ENCODE measurements at places on chromosomes 7 and 10. TPM values are rescaled to one million over a fixed set of nuclear protein-coding genes. Genes with fewer than 3 reads are reported as not detected.

AOAH gene
- total RNA-seq = not detected

SH2D4B gene
- under 0.01 TPM for total RNA-seq

FEZF1 gene
- not detected for total RNA-seq

DRGX gene
- total RNA-seq = not detected

GNAT3 gene
- total RNA-seq = not detected

SEMA3C gene
- total RNA-seq = 5.5 TPM

LLCFC1 gene
- not detected for total RNA-seq

ANKRD1 gene
- total RNA-seq = 1,189 TPM

SEC61G gene
- 212 TPM for total RNA-seq

RAB19 gene
- total RNA-seq = 0.33 TPM

PON1 gene
- total RNA-seq = not detected

CLRN3 gene
- total RNA-seq = 0.11 TPM

BUB3 gene
- 323 TPM for total RNA-seq

RPP30 gene
- 53.6 TPM for total RNA-seq

EBLN1 gene
- not detected for total RNA-seq

THSD7A gene
- total RNA-seq = 30.5 TPM

ZP3 gene
- total RNA-seq = 1.3 TPM

PKD2L1 gene
- total RNA-seq = not detected

TRIM73 gene
- total RNA-seq = 0.67 TPM

SPDYE2B gene
- not detected for total RNA-seq

SRGN gene
- 1,720 TPM for total RNA-seq

HIP1 gene
- total RNA-seq = 32.2 TPM

GPR15LG gene
- not detected for total RNA-seq

PLXDC2 gene
- 2.9 TPM for total RNA-seq

OTUD1 gene
- total RNA-seq = 4.9 TPM

ALDH18A1 gene
- 110 TPM for total RNA-seq

TDRD1 gene
- not detected for total RNA-seq

CFTR gene
- total RNA-seq = not detected

KCNIP2 gene
- 0.25 TPM for total RNA-seq

TMEM140 gene
- total RNA-seq = 13.4 TPM

FGL2 gene
- 0.26 TPM for total RNA-seq

ACSM6 gene
- total RNA-seq = not detected

TLX1 gene
- 0.60 TPM for total RNA-seq

NODAL gene
- total RNA-seq = not detected

HHEX gene
- 50.5 TPM for total RNA-seq
